Nephron progenitor cell (in vitro differentiated cells): ENCODE measurements at places on chromosomes 2 and 18.

GRCh38 chr2:96665083-96665569, 22.6 kb downstream of the FER1L5 start:
- DNase-seq: no peak

- no peak for DNase-seq
Measured at GRCh38 chr2:239828192-239828972, 196.8 kb downstream of the NDUFA10 start.

GRCh38 chr2:58860586-58860985, 619.5 kb upstream of the FANCL start:
- DNase-seq: no peak

DNA sequence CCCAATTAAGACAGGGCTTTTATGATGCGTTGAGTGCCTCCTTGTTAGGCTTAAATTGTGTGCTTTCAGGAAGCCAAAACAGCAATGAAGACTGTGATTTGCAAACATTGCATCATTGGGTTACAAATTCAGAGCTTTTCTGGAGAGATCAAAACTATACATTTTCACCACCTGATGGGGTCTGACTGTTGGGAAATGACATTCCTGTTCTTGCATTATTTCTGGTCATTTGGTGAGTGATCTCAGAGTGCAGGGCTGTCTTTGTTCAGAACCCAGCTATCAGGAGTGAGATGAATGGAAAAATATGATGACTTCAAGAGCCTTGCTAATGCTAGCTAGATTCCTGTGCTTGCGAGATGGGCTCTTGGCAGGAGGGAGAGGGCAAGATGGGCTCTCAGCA, 39.1 kb downstream of the SH3RF3 start:
- DNase-seq: no peak

DNA sequence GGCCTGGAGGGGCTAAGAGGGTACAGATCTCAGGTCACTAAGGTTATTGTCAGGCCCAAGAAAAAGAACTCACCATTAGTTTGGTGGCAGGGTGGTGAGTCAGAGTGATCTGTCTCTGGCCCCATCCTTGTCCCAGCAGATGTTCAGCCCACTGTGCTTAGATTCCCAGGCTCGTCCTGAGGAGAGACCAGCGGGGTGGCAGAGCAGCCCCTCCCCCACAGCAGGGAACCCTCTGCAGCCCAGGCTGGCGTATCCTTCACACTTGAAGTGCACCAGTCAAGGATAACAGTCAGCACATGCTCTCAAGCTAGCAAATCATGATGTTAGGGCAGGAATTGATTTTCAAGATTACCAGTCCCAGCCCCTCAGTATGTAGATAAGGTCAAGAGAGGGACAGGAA, 43.1 kb downstream of the TMEM185B start:
- peak; percentile 23 for DNase-seq

GRCh38 chr2:232418056-232418455, 11.4 kb downstream of the ALPG start:
- no peak for DNase-seq

- DNase-seq: no peak
Measured at GRCh38 chr2:172472446-172473033, 45.2 kb downstream of the ITGA6 start.

- DNase-seq: no peak
Measured at GRCh38 chr2:125642032-125642431, 1013.9 kb upstream of the GYPC start.

DNA sequence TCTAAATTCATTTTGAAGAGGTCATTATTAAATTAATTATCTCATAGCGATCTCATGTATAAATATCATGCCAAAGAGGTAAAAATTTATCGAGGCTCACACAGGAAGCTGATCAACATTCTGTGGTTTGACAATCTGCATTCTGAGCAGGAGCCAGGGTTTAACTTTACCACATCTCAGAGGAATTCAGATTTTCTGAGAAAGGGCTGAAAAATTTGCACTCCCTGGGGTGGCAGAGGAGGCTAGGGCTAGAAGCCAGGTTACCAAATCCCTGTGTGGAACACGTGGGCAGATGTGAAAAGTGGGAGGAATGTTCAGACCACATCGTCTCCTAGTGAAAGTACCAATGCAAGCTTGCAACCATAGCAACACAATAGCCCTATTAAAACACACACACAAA, 63.5 kb upstream of the CTLA4 start:
- DNase-seq: no peak

DNA sequence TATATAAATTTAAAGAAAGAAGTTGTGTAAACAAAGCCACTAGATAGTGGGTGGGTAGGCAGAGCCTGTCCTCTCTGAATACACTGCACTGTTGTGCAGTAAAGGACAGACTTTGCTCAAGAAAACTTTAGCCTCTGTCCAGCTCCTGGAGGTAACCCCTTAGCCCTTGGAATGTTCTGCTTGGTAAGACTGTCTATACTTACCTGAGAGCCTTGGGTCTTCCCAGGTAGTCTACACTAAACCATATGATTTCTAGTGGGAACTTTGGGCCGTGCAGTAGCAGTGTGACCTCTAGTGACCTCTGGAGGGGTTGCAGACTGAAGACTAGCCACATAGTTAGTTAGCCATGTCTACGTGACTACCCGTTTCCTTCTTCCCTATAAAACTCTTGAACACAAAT, 678.3 kb upstream of the NRXN1 start:
- peak; percentile 15 for DNase-seq

GRCh38 chr18:3392467-3392855, 57.5 kb upstream of the TGIF1 start:
- DNase-seq: no peak

- DNase-seq: no peak
Measured at GRCh38 chr2:72261076-72261475, 113.4 kb upstream of the CYP26B1 start.

DNA sequence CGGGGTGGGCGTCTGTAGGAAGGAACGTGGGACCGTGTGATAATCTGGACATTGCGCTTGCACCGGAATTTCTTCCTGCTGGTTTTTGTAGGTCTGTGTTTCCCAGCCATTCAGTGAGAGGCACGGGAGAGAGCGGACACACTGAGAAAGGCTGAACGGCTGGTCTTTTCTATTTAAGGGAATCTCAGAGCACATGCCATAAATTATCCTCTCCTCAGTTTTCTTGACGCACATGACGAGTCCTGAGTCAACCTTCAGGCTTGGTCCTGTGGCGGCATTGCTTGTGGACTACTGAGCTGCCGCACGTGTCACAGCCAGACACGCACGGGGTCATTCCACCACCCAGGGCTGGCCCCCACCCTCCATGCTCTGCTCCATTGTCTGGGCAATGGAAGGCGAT, 519.3 kb upstream of the ID2 start:
- DNase-seq: peak; percentile 21

DNA sequence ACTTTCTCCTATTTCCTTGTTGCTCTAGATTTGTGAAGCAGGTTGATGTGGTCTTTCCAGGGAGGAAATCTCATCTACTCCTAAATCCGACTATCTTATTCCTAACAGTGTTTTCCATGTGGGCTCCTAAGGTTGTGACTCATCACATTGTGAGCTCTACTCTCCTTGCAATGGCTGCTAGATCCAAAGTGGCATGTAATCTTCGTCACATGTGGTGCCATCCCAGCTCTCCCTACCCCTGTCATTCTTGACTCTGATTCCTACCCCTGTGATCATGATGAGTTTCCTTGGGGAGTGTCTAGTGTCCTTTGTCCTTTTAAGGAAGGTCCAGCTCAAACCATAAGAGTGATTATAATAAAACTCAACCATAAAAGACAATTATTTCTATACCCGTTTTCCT, 47.3 kb upstream of the GULP1 start:
- DNase-seq: no peak

GRCh38 chr2:177551989-177552421, 159.4 kb downstream of the AGPS start:
- no peak for DNase-seq

DNA sequence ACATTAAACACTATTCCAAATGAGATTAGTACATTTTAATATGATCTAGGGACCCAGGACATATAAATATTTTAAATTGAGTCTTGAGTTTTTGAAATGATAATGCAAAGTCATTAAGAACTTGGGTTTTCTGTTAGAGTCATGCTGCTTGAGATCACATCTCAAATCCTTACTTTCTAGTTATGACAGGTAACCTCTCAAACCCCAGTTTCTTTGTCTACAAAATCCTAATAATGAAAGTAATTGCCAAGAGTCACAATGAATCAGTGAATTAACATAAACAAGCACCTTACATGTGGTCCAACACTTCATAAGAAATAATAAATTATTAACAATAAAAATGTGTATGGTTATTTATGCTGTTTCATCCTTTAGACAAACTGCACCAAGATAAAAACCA, 607.6 kb downstream of the LRP1B start:
- DNase-seq: no peak

DNA sequence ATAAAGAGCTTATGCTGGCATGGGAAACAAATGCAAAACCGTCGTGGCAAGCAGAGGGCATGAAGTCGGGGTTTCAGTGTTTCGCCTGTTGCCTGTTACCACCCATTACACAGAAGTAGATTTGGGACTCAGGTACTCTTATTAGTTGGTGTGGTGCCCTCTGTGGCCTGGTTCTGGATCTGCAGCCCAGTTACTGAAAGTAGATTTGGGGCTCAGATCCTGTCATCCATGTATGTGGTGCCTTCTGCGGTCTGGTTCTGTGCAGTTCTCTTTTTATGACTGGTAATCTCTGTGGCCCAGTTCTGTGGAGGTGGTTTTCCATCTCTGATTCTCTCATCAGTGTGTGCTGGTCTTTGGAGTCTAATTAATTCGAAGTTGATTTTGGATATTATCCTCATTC, 45.2 kb downstream of the ADNP2 start:
- no peak for DNase-seq

DNA sequence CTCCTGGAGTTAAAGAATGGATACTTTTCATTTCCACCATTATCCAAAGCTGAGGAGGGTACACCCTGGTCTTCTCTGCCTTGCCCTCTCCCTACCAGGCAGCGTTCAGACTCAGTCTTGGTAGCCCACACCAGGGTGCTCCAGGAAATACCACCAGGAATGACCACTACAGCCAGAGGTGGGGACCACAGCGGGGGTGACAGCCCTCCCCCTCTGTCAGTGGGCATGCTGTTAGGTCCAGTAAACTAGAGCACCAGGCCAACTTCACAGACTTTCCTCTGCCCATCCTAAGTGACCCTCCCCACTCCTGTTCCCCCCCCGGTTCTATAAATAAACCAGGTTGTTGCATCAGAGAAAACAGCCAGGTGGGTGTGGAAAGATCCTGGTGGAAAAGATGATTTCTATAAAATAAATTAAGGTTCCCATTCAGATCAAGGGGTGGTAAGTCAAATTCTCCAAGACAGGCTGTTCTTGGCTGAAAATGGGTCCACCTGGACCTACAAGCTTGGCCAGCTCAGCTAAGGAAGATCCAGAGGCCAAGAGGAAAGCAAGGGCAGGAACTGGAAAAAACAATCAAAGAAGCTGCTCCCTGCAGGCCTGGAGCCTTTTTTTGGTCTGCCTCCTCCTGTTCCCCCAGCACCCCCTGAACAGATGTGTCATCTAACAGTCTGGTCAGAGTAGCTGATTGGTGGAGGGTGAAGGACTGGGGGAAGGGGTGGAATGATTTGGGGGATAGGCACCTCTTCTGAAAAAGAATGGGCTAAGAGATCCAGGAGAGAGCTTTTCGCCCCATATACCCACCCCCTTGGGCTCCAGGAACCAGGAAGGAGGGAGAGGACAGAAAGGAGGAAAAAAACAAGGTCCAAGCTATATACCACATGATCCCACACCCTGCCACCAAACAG, 2.3 kb downstream of the RAB11FIP5 start:
- DNase-seq: no peak

DNA sequence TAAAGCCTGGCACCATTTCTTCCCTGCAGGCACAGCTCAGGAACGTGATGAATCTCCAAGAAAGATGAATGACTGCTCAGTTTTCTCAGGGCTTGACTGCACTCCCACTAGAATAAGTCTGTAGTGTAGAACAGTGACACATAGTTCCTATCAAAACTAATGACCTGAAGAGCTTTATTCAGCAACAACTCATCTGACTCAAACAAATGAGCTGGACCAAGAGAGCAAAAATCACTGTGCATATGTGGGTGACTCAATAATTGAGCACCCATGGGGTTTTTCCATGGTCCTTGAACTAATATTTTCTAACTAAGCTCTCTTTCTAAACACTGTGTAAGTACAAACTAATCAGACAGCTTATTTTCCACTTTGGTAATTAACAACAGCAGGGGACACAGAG, 61.1 kb upstream of the XDH start:
- no peak for DNase-seq

DNA sequence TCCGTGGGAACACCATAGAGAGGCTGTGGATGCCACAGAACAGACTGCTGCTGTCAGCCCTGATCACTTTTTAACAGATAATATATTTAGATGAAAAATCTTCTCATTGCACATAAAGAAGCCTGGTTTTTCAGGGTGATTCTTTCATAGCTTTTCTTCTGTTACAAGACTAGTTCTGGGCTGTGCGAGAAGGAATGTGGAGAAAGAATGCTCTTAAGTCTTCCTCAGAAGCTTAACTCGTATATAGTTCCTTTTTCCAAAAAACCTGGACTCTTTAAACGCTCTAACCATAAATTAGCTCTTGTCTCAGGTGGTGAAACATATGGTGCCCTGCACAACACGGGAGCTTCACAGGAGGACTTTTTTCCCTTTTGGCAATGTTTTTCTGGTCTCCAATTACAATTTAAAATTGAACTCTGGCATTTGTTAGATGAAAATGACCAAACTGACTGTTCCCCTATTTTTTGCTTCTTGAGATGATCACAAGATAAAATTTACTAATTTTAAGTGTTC, 125.9 kb upstream of the SMAD7 start:
- no peak for DNase-seq

DNA sequence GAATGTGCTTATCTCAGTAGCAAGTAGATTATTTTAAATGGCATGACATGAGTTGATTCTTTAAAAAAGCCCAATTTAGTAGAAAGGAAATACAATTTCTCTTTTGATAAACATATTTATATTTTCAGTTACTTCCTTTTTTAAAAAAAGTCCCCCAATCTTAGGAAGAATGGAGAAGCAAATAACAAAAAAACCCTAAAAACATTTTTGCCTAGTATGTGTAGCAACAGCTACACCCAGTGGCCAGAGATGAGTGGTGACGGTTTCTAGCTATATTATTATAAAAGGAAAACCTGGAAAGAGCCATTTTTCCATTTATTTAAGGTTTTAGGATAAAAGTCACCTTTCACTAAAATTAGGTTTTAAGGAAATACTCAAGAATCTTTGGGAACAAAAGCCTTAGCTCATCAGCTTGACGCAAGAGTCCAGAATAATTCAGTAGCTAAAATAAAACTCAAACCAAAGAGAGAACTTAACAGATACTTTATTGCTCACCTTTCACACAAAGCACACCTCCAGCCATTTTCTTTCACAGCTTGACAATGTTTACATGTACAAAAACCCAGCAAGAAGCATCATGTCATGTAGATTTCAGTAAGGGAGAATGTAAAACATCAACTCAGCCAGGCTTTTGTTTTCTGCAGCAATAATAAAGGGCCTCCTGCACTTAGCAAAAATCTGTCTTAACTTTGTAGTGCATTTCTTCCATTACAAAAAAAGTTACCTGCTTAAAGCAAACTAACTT, 15.7 kb downstream of the FAM98A start:
- peak; percentile 25 for DNase-seq

- no peak for DNase-seq
Measured at GRCh38 chr2:165453561-165454094, 15.9 kb upstream of the CSRNP3 start.
